ENCODE measurements at places on chromosomes 4 and X.

DNA sequence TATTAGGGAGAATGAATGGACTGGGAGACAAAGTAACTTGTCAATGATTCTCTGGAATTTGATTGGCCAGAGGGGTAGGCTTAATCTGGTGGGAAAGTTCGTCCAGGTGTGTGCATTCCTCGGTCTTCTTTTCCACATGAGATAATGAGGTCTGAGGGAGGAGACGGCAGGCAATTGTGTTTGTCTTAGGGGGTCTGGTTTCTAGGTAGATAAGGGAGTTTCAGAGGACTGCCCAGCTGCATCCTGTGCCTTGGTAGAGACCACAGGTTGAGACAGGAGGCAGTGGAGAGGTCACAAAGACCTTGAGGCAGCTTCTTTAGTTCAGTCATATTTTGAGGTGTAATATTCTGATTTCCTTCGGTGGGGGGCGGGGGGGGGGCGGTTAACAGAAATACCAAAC, 4.3 kb downstream of the MGST2 start:
- DNase-seq: no peak

GRCh38 chr4:41763729-41764128, 15.2 kb upstream of the PHOX2B start:
- DNase-seq: no peak

GRCh38 chr4:6730603-6731317, 14.8 kb downstream of the BLOC1S4 start:
- no peak for DNase-seq

- DNase-seq: no peak
Measured at GRCh38 chr4:112312610-112313239, 15.6 kb downstream of the ALPK1 start.

- DNase-seq: no peak
Measured at GRCh38 chr4:100576570-100576969, 58.7 kb upstream of the EMCN start.

DNA sequence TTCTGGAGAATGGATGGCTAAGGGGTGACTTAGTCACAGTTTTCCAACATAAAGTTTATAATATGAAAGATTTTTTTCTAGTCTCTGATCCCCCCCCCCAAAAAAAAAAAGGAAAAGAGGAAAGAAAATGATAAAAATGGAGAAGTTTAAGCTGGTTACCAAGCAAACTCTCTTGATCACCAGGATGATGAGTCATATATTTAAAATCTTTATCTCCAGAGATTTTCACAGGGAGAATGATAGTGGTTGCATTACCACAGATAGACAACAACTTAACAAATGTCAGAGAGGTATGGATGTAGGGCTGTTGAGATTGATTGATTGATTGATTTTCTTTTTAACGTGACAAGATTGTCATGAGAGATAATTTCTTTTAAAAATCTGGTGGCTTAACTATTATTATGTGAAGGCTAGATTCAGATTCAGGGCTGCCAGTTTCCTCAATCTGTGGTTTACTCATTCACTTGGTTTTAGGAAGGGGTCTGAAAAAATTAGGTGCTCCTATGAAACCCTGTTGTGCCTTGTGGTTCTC, 13.3 kb upstream of the TEX13C start:
- DNase-seq: no peak
